ENCODE measurements at places on chromosomes 3 and 15.

- peak; percentile 68 for DNase-seq
Observed at GRCh38 chr3:66411474-66411873, 89.3 kb downstream of the LRIG1 start.

GRCh38 chr3:187019542-187020072, 89.3 kb downstream of the ST6GAL1 start:
- peak; percentile 44 for DNase-seq

- no peak for DNase-seq
Observed at GRCh38 chr3:140441006-140441405, 236.9 kb upstream of the TRIM42 start.

GRCh38 chr15:68081869-68082505, 27.9 kb downstream of the PIAS1 start:
- DNase-seq: no peak

DNA sequence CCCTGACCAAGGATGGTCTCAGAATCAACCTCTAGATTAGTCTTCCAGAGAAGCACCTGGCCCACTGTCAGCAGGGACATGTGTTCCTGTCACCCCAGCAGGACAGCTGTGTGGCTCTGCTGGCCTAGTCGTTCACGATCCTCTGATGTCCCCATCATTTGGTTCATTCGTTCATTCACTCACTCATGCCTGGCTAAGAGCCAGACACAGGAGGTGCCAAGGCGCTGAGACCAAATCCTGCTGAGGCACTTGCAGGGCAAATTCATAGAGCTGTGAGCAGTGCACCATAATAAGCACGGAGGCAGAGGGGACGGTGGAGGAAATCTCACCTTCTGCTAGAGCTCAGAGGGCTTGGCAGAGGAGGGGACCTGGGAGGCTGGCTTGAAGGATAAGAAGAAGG, 49.9 kb upstream of the FGD5 start:
- no peak for DNase-seq

DNA sequence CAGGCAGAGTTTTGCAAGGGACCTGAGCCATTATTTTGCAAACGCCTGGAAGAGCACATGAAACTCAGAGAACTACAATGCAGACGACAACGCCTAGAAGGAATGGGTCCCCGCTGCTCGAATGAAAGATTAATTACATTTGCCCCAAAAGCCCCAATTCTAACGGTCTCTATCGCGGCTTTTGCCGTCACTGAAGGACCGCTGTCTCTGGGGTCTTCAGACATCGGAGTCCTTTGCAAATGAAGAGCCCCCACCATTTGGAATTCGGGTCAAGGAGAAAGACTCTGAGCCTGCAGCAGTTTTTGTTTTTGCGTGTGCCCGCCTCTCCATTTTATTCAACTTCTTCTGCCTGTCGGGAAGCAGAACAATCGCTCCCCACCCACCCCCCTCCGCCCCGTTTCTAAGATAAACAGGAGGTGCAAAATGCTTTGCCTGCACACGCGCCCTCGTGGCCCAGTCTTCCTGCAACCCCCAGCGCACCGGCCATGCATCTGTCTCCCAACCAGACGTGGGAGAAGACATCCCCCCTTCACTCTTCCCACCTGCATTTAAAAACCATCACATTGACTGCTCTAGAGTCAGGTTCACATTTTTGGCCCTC, 13.5 kb downstream of the SOX2 start:
- no peak for DNase-seq

DNA sequence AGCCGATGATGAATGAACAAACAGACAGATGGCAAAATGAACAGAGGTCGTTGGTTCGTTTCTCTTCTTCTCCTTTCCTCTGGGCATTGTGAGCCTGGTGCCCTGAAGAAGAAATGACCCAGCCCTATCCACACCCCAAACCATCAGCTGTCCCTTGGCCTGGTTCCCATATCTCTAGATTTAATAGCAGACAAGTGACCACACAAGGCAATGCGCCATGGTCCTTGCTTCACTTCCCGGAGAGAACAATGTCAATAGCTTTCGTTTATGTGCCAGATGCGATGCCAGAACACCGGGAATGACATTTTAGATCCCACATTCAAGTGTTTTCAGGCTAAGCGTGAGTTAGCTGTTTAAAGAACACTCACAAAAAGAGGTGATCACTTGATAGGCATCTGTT, 17.7 kb downstream of the POC1A start:
- DNase-seq: peak; percentile 15

- no peak for DNase-seq
Observed at GRCh38 chr3:169475978-169476698, 187.4 kb downstream of the MECOM start.

DNA sequence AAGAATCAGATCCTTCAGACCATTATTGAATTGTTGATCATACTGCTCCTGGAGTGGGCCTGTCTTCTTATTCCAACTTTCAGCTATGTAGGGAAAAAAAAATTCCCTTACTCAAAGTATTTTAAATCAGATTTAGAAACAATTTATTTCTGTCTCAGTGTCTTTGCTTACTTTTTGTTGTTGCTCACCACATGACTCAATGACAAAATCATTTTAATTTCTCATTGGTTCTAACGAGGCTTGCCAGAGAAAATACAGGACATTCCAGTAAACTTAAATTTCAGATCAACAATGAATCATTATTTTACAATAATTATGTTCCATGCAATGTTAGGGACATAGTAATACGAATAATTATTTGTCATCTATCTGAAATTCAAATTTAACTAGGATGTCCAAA, 748.5 kb upstream of the CBLB start:
- DNase-seq: no peak

GRCh38 chr3:32626631-32627030, 56.0 kb upstream of the DYNC1LI1 start:
- DNase-seq: no peak

DNA sequence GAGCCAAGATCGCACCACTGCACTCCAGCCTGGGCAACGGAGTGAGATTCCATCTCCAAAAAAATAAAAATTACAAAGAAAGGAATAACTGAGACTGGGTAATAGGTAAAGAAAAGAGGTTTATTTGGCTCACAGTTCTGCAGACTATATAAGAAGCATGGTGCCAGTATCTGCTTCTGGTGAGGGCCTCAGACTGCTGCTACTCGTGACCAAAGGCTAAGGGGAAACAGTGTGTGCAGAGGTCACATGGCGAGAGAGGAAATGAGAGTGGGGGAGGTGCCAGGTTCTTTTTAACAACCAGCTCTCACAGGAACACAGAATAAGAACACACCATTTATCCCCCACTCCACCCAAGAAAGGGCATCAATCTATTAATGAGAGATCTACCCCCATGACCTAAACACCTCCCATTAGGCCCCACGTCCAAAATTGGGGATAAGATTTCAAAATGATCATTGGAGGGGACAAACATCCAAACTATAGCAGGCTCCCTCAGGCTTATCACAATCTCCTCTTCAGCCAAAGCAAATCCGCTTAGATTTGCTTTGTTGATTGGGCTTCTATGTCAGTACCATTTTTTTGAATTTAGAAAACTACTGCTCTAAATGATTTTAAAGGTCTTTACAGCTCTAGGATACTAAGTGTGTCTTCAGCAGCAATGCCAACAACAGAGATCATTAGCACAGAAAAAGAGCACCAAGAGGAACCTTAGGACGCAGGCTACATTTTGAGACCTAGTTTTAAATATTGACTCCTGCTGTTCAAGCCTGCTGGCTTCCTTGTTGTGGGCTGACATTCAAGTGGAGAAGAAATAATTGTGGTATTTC, 84.2 kb upstream of the TBL1XR1 start:
- peak; percentile 26 for DNase-seq

DNA sequence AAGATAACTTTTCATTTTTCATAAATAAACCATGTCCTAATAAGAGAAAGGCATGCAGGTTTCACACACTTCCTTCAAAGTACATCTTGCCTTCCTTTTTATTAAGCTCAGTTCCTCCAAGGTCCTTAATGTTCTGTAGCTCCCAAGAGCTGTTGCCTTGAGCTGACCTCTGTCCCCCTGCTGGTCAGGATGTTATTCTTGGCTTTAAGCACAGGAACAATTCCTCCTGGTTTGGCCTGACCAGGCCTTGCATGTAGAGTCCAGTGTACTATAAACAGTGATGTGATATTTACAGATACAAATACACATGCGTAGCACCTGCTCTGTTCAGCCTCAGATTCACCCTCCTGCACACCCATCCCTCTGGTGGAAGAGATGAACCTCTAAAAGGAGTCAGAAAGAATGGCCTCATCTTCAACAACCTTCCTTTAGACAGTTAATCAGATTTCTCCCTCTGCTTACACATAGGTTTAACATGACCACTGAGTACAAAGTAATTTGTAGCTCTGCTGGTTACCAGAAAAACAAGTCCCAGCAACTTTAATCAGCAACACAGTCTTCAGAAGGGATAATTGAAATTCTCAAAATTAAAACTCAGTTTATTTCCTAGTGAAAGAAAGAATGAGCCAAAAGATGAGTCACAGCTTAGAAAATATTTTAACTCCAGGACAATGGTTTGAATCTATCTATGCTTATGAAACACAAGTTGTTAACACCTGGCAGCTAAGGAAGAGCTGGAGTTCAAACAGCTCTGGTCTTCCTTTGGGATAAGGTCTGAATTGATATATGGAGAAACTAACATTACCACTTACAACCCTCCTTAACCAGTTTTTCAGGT, 46.5 kb downstream of the PTPN9 start:
- DNase-seq: peak; percentile 61

GRCh38 chr3:195044411-195044810, 226.5 kb downstream of the XXYLT1 start:
- DNase-seq: no peak

DNA sequence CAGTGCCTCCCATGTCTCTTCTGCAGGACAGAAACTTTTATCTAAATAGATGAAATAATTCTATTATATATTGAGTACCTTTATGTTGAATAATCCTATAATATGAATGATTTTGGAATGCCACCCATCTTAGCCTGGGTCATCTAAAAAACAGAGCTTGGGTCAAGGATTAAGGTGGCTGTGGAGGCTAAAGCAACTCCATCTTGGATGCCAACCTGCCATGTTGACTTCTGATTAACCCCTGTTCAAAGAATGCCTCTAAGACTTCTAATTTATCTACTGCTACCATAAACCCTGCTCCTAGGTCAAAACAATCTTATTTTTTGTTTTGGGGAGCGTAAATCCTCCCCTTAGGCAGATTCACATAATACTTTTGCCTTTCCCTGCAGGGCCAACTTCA, 31.5 kb upstream of the C15orf39 start:
- no peak for DNase-seq
